Fibroblast of skin of back (primary cell): ENCODE measurements at places on chromosomes 1 and 21.

- no peak for DNase-seq
Measured at GRCh38 chr21:25362375-25363267, 244.7 kb downstream of the MRPL39 start.

DNA sequence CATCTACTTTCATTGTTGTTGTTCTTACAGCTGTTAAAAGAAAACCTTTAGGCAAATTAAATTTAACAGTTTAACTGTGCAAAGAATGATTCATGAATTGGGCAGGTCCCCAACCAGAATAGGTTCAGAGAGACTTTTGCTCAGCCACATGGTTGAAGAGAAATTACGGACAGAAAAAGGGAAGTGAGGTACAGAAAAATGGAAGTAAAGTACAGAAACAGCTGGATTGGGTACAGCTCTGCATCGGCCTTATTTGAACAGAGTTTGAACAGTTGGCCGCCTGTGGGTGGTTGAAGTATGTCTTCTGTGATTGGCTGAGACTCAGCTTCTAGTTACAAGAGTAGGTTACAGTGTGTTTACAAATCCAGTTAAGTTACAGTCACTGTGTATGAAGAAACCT, 210.1 kb downstream of the FGGY start:
- no peak for DNase-seq

- no peak for DNase-seq
Measured at GRCh38 chr1:37262439-37263170, 211.8 kb upstream of the ZC3H12A start.

DNA sequence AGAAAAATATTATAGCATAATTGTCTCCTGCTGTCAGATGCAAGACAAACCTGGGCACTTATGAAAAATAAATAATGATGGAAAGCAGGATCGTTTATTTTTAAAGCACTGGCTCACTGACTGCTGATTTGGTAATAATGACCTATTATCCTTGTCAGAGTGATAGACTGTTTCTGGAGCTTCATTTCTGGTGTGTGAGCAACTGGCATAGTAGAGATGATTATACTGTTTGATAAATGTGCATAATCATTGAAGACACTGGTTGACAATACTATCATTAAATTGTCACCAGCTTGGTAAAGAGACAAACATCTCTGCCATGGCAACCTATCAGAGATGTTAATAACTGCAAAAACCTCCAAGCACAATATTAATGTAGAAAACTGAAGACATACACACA, 179.9 kb upstream of the ZNF644 start:
- DNase-seq, result no peak

- DNase-seq, result no peak
Measured at GRCh38 chr21:41921021-41921420, 32.8 kb downstream of the C2CD2 start.

DNA sequence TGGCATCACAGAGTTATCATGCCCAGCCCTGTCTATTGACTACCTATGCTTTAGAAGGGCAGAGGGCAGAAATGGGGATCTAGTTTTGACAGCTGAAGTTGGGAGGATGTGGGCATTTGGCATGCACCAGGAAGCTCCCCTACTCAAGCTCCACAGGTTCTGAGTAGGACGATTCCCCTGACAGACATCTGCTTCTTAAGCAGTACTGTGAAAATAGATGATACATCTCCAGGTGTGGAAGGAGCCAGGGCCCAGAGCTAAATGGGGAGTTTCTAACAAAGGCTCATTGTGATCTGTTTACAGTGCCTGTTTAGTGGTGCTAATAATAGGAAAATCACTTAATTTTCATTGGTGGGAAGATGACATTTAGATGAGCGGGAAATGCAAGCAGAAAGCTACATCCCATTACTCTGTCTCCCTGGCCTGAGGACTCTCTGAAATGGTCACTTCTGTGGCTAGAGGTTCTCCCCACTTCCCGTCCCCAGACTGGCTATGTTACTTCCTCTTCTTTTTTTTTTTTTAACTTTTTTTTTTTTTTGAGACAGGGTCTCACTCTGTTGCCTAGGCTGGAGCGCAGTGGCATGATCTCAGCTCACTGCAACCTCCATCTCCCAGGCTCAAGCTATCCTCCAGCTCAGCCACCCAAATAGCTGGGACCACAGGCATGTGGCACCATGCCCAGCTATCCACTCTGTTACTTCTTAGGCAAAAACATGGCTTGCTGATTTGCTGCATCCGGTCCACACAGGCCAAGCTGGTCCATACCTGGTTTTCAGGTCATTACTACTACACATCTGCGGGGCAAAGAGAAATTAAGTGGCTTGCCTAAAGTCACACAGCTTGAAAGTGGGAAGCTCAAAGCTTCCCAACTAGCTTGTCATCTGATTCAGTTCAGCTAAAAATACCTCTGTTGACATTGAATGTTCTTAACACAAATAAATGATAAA, 23.2 kb upstream of the CNIH3 start:
- DNase-seq, result peak; percentile 95

DNA sequence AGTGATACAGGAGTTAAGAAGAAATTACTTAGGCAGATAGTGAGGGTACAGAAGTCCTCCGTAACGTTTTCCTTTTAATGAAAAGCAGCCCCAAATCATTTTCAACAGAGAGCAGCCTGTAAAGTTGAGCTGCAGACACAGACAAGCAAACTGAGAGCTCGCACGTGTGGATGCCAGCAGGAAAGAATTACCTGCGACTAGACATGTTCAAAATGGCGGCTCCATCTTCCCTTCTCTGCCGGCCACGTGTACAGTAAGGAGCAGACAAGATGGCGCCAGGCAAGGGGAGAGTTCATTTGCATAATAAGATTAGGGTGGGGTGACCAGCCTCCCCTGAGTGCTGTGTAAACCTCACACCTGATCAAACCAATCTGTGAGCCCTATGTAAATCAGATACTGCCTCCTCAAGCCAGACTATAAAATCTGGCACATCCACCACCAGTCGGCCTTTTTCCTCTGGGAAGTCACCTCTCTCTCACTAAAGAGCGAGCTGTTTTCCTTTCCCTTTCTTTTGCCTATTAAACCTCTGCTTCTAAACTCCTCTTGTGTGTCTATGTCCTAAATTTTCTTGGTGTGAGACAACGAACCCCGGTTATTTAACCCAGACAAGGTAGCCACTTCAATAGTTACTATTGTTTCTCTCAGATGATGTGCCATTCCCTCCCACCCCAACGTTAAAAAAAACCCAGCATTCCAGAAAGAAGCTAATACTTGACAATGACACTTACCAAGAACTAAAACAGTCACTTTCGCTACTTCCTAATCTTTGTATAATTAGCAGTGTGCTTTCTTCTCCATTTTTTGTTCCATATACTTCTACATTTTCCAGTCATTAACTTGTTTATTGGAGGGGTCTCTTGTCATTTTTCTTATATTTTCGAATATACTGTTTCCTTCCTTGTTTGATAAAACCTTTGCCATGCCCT, 27.4 kb downstream of the DUSP10 start:
- no peak for DNase-seq

GRCh38 chr1:241045659-241046058, 311.3 kb downstream of the RGS7 start:
- no peak for DNase-seq

GRCh38 chr1:223730479-223731132, 18.3 kb downstream of the CAPN2 start:
- DNase-seq, result no peak

GRCh38 chr1:166675213-166675612, 164.1 kb upstream of the POGK start:
- no peak for DNase-seq

- peak; percentile 17 for DNase-seq
Measured at GRCh38 chr1:6732942-6733341, 31.3 kb upstream of the DNAJC11 start.

DNA sequence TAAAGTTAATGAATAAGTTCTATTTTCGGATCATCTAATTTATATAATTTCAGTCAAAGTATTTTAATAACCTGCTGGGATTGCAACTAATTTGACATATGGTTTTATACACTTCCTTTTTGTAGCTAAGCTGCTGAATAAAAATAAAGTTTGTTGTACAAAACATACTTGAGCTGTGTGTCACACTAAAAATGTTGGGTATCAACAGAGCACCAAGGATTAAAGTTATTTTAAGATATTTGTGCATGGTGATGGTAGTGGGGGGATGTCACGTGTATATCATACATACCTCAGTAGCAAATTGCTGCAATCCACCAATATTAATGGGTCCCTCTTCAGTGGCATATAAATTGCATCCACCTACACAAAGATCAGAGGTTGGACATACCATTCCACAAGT, 199.6 kb downstream of the DPYD start:
- peak; percentile 76 for DNase-seq

GRCh38 chr1:64150266-64150665, 53.2 kb upstream of the UBE2U start:
- DNase-seq, result no peak

GRCh38 chr1:109832945-109833344, 69.2 kb upstream of the EPS8L3 start:
- DNase-seq, result no peak

DNA sequence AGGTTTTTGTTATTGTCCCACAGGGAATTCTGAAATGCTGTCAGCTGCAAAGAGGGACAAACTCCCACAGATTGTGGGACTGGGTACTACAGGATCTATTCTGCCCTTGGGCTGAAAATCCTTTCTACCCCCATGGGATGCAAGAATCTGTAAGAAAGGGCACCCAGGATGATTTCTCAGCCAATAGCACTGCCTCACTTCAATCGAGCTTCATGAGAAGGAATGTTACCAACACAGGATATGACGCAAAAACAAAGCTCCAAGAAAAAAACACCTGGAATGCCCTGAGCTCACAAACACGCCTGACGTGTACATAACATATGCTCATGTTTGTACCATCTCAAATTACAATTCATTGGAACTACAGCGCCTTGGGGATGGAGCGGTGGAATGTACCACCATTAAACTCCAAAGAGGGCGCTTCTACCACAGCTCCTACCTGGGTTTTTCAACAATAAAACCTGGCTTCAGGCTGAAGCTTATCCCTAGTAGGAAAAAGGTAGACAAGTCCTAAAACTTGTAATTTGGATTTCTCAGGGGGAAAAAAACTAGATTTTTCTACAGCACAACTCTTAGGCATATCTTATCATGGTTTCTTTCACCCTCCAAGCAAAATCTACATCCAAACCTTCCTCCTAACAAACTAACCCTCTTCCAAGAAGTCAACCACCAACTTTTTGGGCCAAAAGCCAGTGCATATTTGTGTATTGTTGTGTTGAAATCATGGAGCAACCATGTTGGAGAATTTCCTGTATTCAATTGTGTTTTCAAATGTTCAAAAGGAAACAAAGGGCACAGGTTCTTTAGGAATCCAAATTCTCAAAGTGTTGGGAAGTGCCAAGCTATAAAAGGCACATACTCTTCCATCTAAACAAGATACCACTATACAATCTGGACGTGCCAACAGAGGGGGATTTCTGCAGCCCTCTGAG, 78.9 kb downstream of the TGFBR3 start:
- peak; percentile 51 for DNase-seq

DNA sequence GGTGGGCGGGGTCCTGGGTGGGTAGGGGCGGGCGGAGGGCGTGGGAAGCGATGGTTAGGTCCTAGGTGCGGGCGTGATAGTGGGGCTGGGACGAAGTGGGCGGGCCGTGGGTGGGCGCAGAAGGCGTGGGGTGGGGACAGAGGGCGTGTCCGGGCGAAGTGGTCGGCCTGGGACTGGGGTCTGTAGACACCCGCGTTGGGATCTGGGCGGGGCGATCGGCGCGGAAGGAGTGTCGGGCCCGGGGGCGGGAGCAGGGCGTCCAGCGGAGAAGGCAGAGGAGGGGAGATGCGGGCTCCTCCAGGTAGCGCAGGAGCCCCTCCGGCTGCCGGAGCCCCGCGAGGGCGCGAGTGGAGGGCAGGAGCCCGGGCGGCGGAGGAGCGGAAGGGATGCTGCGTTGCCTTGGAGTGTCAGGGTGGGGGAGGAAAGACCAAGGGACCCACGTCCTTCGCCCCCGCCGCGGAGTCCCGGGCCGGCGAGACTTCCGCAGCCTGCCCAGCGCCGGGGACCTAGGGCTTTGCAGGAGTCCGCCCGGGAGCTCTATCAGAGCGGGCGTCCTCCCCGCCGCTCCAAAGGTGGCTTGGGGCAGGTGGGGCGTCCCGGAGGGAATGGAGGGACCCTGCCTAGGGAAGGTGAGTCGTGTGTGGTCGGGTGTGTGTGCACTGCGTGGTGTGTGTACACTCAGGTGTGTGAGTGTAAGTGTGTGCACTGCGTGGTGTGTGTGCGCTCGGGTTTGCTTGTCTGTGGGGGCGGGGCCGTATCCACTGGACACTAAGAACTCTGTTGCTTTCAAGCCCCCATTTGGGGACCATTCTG, 27.0 kb upstream of the PRSS38 start:
- no peak for DNase-seq

DNA sequence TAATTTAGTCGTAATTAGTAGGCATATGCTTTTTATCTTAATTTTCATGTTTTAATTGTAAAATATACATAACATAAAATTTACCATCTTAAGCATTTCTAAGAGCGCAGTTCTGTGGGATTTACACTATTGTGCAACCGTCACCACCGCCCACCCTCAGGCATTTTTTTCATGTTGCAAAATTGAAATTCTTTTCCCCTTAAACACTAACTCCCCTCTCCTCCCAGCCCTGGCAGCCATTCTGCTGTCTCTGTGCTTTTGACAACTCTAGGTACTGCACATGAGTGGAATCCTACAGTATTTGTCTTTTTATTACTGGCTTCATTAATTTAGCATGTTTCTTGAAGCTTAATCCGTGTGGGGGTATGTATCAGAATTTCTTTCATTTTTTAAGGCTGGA, 7.8 kb downstream of the PIK3CD start:
- peak; percentile 67 for DNase-seq

- peak; percentile 6 for DNase-seq
Measured at GRCh38 chr1:110829955-110830553, 42.9 kb upstream of the CD53 start.

DNA sequence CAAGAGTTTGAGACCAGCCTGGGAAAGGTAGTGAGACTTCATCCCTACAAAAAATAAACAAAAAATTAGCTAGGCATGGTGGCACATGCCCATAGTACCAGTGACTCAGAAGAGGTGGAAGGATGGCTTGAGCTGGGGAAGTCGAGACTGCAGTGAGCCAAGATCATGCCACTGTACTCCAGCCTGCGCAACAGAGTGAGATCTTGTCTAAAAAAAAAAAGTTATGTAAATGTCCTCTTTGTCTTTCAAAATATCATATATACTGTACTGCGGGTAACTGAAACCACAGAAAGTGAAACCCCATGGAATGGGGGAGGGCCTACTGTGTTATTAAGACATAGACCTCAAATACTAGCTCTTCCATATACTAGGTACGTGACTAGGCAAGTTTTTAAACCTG, 20.8 kb downstream of the ACADM start:
- DNase-seq, result no peak

DNA sequence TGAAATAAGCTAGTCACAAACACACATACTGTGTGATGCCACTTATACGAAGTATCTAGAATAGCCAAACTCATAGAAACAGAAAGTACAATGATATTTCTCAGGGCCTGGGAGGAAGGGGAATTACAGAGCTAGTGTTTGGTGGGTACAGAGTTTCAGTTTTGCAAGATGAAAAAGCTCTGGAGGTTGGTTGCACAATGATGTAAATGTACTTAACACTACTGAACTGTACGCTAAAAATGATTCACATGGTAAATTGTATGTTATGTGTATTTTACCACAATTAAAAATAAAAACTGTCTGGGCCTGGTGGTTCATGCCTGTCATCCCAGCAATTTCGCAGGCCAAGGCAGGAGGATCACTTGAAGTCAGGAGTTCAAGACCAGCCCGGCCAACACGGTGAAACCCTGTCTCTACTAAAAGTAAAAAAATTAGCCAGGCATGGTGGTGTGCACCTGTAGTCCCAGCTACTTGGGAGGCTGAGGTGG, 15.3 kb upstream of the FHAD1 start:
- no peak for DNase-seq
